Activated CD4-positive, alpha-beta T cell treated with anti-CD3 and anti-CD28 coated beads, Interleukin-2, Interleukin-6, amounts not matched to agents 100 ng/mL and 50 ng/mL, durations not matched to agents 16 hours and 8 hours (primary cell): ENCODE measurements at places on chromosomes 2 and 18.

DNA sequence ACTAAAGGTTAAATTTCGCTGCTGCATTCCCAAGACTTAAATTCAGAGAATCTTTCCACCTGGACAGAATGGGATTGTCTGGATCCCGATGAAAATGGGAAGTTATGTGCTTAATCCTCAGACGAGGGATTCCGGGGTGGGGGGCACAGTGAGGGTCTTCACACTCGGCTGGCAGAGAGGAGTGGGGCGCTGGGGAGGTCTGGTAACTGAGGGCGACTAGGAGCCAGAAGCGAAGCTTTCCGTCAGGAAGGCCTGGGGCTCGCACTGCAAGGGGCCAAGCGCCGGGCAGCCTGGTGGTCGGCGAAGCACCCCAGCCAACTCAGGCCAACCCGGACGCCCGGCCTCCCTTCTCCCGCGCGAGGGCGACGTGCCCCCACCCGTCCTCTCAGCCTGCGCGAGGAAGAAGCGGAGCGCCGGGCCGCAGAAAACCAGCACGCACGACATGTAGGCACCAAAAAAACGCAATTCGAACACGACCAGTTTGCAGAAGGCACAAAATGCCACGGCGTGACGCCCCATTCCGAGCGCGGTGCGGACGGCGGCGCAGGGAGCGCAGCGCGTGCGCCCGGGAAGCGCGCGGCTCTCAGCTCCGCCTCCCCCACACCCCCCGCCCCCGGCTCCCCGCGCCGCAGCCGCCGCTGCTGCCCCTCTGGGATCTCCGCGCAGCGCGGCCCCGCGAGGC lies 188.1 kb downstream of the ZEB2 start:
- DNase-seq = no peak

DNA sequence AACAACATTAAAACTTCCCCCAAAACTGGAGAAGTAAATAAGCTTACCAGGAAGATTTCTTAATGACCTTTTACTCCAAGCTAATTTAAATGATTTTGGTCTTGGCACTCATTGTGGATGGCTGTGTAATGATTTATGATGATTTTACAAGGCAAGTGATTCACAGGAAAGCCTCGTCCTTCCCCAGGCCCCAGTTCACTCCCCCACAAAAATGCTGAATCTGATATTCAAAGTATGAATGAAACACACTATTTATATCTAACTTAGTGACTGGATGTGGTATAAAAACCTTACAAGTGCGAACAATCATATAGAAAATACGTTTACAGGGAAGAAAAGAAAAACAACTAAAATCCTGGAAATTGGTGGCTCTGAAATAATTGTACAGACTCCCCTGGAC lies 49.8 kb downstream of the ZNF516 start:
- no peak for DNase-seq

DNA sequence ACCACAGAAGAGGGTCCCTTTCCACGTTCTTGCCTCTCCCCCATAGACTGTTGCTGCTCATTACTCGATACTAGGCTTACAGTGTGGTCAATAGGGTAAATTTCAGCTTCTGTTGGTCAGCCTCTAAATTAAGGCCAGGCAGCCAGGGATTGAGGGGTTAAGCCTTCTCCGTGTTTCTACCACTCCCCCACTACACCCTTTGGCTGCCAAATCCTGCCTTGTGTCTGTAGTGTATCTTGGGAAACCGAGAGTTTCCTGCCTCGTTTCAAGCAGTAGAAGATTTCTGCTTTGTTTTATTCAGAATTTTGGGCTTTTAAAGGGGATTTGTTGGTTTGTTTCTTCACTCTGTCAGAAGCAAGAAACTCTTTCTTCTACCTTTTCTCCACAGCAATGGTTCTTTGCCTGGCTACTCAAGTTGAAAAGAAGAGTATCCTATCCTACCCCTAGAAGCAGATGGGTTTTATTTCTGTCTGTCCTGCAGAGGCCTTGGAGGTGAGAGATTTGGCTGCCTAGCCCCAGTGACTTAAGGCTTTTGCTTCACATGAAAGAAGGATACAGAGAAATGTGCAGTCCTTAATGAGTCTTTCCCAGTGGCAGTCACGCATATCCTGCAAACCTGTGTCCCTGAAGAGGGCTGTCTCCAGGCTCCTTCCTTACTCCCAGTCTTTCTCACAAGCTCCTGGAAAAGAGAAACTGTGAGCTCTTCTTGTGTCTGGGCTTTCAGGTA lies 261.5 kb upstream of the TANK start:
- no peak for DNase-seq

DNA sequence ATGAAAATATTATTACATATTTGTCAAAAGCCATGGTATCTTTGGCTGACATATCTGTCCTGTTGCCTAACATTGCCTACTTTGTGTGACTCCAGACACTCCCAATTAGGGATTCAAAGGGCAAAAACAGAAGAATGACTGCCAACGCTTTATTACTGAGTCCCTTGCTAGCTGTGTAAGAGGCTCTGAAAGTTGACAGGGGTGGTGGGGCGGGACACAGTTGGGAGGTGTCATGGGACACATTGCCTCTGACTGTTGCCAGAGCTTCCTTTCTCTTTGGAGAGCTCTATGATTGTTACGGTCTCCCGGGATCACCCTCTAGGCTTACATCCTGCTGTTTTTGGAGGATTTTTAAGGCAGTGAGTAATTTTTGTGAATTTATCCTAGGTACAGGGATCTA lies 249.6 kb upstream of the ACVR2A start:
- no peak for DNase-seq

DNA sequence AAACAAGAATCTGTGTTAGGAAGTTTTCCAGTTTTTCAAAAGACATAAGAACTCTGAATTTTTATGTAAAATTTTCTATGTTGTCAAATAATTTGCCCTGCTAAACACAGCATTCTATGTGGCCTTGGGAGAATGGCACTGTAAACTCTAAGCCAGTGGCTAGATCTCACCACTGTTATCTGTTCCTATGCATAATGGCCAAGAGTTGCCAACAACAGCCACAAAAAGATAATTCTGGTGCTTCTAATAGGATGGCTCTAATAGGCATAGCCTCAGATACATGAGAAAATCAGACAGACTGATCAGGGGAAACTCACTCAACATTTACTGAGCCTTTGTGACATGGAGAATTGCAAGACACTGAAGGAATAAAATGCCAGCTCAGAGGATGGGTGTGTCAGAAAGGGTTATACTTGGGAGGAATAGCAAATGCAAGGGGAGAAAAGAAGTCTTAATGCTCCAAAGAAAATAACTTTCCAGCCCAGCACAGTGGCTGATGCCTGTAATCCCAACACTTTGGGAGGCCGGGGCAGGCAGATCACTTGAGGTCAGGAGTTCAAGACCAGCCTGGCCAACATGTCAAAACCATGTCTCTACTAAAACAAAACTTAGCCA lies 63.7 kb downstream of the COBLL1 start:
- DNase-seq = no peak

- no peak for DNase-seq
These were observed 90.7 kb downstream of the NOL10 start for GRCh38 chr2:10599089-10599488.

DNA sequence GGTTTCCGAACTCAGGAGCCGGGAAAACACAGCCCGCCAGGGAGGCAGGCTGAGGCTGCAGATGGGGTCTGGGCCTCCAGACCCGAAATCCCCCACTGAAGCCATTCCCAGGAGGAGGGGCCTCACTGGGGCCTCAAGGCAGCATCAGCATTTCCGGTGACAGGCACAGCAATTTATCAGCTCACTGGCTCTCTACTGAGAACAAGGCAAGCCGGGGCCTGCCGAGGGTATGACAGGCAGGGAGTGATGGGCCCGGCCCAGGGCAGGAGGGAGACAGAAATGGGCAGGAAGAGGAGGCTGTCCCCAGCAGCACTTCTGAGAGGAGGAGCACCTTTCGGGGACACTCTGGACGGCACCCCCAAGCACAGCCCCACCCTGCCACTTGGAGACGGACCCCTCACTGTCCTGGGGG lies 12.5 kb downstream of the SDC1 start:
- no peak for DNase-seq

GRCh38 chr2:145157741-145158591 lies 638.0 kb upstream of the ZEB2 start:
- no peak for DNase-seq

DNA sequence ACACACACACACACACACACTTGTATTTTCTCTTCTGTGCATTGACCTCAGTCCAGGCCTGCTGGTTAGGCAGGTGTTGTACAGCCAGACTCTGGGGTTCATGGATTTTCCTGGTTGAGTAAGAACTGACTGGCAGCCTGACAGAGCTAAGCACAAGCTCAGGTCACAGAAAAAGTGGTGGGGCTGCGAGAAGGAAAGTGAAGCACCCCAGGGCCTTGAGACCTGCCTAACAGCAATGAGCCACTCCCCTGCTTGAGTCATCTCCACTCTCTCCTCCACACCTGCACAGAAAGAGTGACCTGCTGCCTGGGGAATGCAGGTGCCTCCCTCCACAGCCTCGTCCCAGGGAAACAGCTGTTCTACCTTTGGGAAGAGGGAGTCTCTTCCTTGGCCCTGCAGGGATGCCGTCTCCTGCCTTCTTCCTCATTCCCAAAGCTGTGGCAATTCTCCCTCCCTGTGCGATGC lies 91.4 kb upstream of the LGALSL start:
- no peak for DNase-seq

GRCh38 chr2:8558956-8559355 lies 122.9 kb upstream of the ID2 start:
- no peak for DNase-seq

GRCh38 chr18:42545825-42546224 lies 569.7 kb downstream of the RIT2 start:
- no peak for DNase-seq

GRCh38 chr2:174775571-174775980 lies 11.3 kb upstream of the CHRNA1 start:
- DNase-seq = no peak

GRCh38 chr2:16361261-16361995 lies 304.2 kb downstream of the CYRIA start:
- no peak for DNase-seq

DNA sequence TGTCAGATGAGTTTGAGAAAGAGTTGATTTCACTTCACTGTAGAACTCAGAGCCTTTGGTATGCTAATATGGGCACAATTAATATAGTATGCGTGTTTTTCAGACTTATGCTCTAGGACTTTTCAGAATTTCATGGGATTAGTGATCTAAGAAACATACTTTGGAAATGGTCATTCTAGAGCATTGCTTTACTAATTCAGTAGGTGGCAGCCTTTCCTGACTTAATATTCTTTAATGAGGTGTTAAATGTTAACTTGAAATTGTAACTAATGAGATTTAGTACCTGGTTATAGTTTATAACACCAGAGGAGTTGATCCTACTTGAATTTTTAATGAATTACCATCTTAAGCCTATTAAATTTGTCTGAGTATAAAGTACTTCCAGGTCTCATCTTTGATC lies 28.4 kb downstream of the ACTR2 start:
- DNase-seq = no peak

DNA sequence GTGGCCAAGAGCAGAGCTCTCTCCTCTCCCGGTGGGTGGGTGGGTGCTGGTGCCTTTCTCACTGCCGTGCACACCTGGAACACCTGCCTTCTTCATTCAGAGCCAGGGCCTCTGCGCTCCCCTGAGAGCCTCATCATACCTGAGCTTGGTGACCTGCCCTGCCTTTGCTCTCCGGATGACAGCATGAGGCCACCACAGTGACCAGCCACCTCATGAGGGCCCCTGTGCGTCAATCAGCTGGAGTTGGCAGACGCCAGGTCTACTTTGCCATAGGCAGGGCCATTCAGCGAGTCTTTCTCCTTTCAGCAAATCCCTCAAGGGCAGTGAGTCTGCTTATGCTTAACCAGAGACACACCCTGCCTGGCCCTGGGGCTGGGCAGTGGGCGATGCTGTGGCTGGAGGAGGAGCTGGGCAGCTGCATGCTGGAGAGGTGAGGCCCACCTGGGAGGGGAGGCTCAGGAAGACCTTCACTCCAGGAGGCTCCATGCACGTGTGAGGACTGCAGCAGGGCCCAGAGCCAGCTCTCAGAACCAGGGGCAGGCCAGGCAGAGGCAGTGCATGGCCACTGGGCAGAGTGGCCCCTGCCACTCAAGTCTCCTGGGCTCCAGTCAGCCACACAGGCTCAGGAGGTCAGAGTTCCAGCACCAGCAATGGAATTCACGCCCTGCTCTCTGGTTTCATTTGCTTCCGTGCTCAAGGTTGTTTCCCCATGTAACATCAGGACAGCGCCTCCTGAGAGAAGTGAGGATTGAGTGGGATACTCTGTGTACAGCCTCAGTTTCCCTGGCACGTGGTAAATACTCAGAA lies 417.5 kb upstream of the MYT1L start:
- no peak for DNase-seq

DNA sequence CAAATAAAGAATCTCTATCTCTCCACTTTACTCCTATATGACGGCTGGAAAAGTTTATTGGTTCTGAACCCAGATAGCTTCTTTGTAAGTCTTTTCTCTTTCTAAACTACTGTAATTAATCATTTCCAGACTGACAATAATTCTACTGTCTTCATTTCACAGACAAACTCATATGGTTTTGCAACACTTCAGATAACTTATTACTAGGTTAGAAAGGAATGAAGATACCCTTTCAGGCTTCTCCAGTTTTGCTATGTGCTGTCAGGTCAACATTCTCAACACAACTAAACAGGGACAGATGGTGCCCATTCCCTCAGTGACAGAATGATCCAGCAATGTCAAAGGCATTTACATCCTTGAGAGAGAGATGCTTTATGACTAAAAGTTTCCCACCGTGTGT lies 198.5 kb upstream of the ITGA4 start:
- no peak for DNase-seq

DNA sequence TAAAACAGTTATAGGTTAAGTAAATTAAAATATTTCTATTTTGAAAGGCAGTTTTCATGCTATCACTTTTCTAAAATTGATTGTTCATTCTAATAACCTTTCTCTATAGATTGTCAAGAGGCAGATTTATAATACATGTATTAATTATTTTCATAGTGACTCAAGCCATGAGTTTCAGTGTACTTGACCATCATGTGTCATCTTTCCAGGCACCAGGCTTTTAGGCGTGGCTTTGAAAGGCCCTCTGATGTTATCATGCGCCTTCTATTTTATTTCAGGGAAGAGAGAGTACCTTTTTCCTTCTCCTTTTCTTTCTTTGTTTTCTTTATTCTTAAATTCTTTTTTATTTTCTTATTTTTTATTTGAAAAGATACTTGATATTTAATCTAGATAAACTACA lies 128.3 kb upstream of the ETAA1 start:
- DNase-seq = no peak

GRCh38 chr2:120243211-120243610 lies 9.4 kb upstream of the RALB start:
- no peak for DNase-seq

GRCh38 chr2:106020032-106020431 lies 174.1 kb downstream of the UXS1 start:
- DNase-seq = no peak

DNA sequence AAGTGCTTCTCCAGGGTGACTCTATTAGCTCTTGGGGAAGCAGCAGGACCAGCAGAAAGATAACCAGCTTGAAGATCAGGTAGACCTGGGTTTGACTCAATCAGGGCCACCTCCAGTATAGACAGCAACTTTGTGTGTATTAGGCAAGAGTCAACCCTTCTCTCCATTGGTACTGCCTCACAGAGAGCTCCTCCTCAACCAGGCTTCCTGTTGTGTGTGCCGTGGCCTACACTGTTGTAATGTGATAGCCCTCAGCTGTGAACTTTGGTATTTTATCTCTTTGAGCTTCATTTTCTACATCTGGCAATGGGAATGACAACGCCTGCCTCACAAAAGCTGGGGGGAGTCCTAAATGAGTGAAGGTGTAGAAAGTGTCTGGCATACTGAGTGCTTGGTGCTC lies 17.0 kb upstream of the MAP3K20 start:
- no peak for DNase-seq

- no peak for DNase-seq
These were observed 141.1 kb downstream of the SP100 start for GRCh38 chr2:230557065-230557464.

GRCh38 chr2:7962161-7962560 lies 719.7 kb upstream of the ID2 start:
- DNase-seq = no peak

- no peak for DNase-seq
These were observed 425.5 kb upstream of the PKDCC start for GRCh38 chr2:41622301-41622700.
